ENCODE measurements at places on chromosomes 12 and 14.
A peak's percentile ranks its signal among the peaks of the same experiment; 100 is the strongest.

DNA sequence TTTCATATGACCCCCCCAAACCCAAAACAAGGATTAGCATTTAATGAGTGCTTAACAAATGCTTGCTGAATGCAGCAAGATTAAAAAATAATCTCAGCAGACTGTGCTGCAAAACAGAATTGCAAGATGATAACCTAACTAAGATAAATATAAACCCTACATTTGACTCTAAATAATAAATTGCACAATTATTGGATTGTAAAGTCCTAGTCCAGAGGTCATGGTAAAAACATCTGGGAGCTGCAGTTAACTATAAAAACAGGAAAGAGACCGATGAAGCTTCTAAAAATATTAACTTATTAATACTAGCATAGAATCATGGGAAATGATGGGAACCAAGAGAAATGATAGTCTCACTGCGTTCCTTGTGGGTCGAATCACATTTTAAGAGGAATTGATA is 37.2 kb downstream of the TSHR start:
- no peaks in the 10 kb centered on the region for H3K4me1 ChIP-seq
- H3K4me3 ChIP-seq: no peak overlapping the region
- no peaks in the 10 kb centered on the region for H3K36me3 ChIP-seq
- H3K27ac ChIP-seq: no peak overlapping the region
- H3K27me3 ChIP-seq: peaks cover 4% of the 10 kb centered on the region

DNA sequence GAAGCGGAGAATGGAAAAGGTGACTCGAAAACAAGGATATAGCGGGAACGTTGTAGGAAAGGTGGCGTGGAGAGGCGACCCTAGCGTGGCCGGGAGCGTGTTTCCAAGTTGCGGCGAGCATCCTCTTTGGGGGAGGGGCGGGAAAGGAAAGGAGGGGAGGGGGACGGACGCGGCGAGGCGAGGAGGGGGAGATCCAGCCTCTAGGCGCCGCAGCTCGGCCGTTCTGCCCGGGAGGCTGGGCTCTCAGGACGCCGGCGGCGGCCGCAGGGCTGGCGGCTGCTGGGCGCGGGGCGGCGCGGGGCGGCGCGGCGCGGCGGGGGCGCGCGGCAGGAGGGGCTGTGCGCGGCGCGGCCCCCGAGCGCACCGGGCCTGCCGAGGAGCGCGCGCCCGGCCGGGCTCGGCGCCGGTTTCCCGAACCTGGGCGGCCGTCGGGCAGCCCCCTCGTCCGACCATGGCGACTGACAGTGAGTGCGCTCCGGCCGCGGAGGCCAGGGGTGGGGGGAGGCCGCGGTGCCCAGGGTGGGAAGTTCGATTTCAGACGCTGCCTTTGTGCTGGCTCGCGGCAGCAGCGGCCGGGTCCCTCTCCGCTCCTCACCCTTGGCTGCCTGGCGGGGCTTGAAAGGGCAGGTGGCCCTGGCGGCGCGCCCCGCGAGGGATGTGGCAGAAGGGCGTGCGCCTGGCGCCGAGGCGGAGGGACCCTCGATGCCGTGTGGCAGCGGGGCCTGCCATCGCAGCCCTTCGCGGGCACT is 50.3 kb downstream of the SNAPC1 start:
- H3K4me1 ChIP-seq: peaks cover 9% of the 10 kb centered on the region
- peaks cover 51% of the 10 kb centered on the region for H3K27me3 ChIP-seq
- peak within 1 kb of the TSS; percentile 90 for H3K4me3 ChIP-seq
- DNase-seq: peak; percentile 31

GRCh38 chr12:83664650-83665049 is 977.9 kb downstream of the TMTC2 start:
- H3K27ac ChIP-seq: no peak overlapping the region
- H3K27me3 ChIP-seq: no peaks in the 10 kb centered on the region
- H3K4me1 ChIP-seq: no peaks in the 10 kb centered on the region
- DNase-seq: no peak
- H3K4me3 ChIP-seq: no peak overlapping the region

GRCh38 chr12:97476255-97476654 is 13.7 kb downstream of the RMST start:
- DNase-seq: no peak
- H3K4me3 ChIP-seq: no peak overlapping the region
- no peak overlapping the region for H3K27ac ChIP-seq
- H3K36me3 ChIP-seq: peaks cover 10% of the 10 kb centered on the region

GRCh38 chr12:12985817-12986408 is 14.2 kb downstream of the HEBP1 start:
- H3K27ac ChIP-seq: no peak overlapping the region
- H3K36me3 ChIP-seq: peaks cover 3% of the 10 kb centered on the region
- H3K4me3 ChIP-seq: no peak overlapping the region
- H3K4me1 ChIP-seq: peaks cover 6% of the 10 kb centered on the region

GRCh38 chr14:96565811-96566210 is 63.6 kb downstream of the PAPOLA start:
- peaks cover 9% of the 10 kb centered on the region for H3K36me3 ChIP-seq
- no peak for DNase-seq
- no peak overlapping the region for H3K4me3 ChIP-seq
- no peaks in the 10 kb centered on the region for H3K4me1 ChIP-seq
- no peak overlapping the region for H3K27ac ChIP-seq

DNA sequence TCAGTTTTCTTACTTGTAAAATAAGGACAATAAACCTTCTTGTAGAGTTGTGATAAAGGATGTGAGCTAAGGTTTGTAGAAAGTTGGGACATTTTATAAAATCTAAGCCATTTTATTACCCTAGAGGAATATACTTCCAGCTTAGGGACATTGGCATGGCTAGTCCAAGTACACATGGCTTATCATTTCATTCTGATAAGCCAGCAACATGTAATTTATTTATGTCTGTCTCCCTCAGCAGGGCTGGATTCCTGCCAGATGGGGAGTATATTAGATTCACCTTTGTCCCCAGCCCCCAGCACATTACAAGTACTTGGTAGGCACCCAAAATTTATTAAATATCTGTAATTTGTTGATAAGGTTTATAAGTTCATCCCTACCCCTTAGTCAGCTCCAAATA is 6.3 kb upstream of the ATG14 start:
- peaks cover 43% of the 10 kb centered on the region for H3K27me3 ChIP-seq
- H3K4me1 ChIP-seq: peaks cover 5% of the 10 kb centered on the region
- no peak overlapping the region for H3K4me3 ChIP-seq
- H3K36me3 ChIP-seq: no peaks in the 10 kb centered on the region

DNA sequence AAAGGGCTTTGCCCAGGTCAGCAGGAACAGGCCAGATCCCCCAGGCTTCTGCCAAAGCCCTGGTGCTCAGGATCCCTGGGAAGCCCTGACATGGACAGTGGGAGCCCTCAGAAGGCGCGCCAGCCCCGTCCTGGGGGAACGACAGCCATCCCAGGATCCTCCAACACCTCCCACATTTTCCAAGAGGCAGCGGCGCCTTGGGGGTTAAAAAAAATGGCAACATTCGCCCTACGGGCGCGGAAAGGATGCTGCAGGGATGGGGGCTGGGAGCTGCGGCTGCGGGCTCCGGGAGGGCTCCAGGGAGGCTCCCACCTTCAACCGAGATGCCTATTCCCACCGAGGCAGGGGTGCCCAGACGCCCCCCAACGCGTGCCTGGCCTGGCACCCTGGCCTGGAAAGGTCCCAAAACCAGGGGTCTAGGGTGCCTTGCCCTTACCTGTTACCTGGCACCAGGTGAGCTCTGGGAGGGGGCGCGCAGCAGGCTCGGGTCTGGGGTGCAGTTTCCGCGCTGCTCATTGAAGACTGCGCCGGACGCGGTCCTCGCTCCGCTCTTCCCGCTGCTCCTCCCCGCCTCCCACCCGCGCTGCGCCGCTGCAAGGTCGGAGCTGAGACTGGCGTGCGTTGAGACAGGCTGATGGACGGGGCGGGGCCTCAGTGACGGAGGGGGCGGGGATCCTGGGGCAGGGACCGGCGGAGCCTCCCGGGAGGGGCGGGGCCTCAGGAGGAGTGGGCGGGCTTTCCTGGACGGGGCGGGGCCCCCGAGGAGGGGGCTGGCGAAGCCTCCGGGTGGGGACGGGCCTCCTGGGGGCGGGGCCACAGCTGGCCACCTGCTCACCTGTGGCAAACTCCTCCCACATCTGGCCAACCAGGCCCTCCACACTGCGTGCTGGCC is at the start of gene ABCB9:
Gene ABCB9, minus strand, starts transcription at position 613 of the 892 bp plus-strand sequence. CDS start 6,228 bp downstream, outside the sequence.
- H3K27ac ChIP-seq: no peak within 1 kb of the TSS
- peak within 1 kb of the TSS; percentile 78 for H3K4me3 ChIP-seq
- no peaks in the 10 kb centered on the region for H3K36me3 ChIP-seq
- peaks cover 6% of the 10 kb centered on the region for H3K4me1 ChIP-seq
- DNase-seq: peak; percentile 90
- no peaks in the 10 kb centered on the region for H3K27me3 ChIP-seq

- H3K27me3 ChIP-seq: no peaks in the 10 kb centered on the region
- no peak overlapping the region for H3K27ac ChIP-seq
- peaks cover 18% of the 10 kb centered on the region for H3K4me1 ChIP-seq
- DNase-seq: no peak
- H3K4me3 ChIP-seq: no peak overlapping the region
- no peaks in the 10 kb centered on the region for H3K36me3 ChIP-seq
Measured at GRCh38 chr12:130988751-130989150, 35.0 kb downstream of the ADGRD1 start.

DNA sequence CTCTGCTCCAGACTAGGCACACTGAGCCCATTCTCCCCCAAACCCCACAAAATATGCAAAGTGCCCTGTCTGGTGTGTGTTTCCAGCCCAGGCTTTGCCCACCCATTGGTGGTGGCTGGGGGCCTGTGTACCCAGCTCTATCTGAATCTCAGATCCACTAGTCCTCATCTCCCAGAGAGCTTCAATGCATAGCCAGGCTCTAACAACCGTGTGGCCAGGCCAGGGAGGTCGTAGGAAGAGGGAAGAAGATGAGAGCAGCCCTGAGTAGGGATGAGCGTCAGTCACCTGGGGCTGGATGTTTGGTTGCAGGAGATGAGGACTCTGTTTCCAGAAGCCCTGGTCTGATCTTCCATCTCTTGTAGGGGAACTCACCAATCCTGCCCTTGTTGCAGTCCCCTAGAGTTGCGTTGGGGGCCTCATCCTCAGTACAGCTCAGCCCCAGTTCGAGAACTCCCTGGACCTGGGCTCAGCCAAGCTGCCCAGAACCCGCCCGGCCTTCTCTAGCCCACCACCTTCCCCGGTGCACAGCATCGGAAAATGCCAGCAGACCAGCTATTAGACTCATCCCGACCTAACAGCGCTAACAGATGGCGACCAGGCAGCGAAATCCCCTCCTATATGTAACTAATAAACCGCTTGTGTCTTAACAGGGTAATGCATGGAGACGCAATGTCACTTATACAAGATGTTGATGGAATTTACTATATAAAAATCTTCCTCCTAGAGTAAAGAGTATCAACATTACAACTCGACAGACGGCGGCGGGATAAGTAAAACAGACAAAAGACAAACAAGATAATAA is 3.2 kb upstream of the LHX5 start:
- no peaks in the 10 kb centered on the region for H3K36me3 ChIP-seq
- H3K4me1 ChIP-seq: no peaks in the 10 kb centered on the region
- H3K4me3 ChIP-seq: no peak overlapping the region
- no peak for DNase-seq
- no peak overlapping the region for H3K27ac ChIP-seq

DNA sequence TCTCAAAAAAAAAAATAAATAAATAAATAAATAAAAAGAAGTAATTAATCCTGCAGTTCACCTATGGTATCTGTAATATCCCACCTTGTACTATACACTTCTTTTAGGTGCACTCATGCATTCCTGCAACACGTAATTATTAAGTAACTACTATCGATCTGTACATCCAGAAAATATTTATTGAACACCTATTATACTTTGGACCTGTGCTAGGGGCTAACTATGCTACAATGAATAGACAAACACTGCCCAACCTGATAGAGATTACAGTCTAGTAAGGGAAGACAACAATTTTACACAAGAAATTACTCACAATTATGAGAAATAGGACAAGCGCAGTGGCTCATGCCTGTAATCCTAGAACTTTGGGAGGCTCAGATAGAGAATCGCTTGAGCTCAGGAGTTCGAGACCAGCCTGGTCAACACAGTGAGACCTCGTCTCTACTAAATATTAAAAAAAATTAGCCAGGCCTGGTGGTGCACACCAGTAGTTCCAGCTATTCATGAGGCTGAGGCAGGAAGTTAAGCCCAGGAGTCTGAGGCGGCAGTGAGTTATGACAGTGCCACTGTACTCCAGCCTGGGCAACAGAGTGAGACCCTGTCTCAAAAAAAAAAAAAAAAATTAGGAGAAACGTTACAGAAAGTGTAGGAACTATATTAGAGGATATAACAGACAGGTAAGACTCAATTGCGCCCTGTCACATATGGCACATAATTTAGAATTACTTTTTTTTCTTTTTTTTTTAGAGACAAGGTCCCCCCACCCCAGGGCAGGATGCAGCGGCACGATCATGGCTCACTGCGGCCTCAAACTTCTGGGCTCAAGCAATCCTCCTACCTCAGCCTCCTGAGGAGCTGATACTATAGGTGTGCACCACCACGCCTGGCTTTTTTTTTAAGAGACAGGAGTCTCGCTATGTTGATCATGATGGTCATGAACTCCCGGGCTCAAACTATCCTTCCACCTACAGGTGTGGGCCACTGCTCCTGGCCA is 1.2 kb downstream of the NRDE2 start:
- peaks cover 19% of the 10 kb centered on the region for H3K4me1 ChIP-seq
- no peak for DNase-seq
- peaks cover 3% of the 10 kb centered on the region for H3K36me3 ChIP-seq
- peaks cover 29% of the 10 kb centered on the region for H3K27me3 ChIP-seq
- H3K27ac ChIP-seq: peak overlapping the region; percentile 99
- peak overlapping the region; percentile 94 for H3K4me3 ChIP-seq

DNA sequence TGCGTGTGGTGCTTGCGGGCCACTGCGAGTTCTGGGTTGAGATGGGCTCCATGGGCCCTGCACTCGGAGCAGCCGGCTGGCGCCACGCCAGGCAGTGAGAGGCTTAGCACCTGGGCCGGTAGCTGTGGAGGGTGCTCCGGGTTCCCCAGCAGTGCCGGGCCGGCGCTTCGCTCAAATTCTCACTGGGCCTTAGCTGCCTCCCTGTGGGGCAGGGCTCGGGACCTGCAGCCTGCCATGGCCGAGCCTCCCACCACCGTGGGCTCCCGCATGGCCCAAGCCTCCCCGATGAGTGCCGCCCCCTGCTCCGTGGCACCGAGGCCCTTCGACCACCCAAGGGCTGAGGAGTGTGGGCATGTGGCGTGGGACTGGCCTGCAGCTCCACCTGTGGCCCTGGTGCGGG is 375.7 kb downstream of the NELL2 start:
- H3K36me3 ChIP-seq: peaks cover 7% of the 10 kb centered on the region
- no peak overlapping the region for H3K4me3 ChIP-seq
- no peak for DNase-seq
- H3K4me1 ChIP-seq: no peaks in the 10 kb centered on the region
- no peak overlapping the region for H3K27ac ChIP-seq
- no peaks in the 10 kb centered on the region for H3K27me3 ChIP-seq

DNA sequence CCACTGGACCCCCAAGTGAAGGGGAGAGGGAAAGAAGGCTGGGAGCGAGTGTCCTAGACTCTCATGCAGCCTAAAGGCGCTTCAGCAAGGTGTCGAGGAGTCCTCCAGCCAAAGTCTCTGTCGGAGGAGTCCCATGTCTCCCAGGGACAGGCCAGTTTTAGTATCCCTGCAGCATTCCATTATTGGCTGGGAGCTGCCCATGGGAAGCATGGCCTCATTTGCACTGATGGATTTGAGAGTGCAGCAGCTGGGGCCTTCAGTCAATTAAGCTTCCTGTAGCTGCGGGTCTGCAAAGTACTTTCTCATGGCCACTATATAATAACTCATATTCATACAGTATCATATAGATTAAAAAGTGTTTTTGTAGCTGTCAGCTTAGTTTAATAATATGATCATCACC is 12.4 kb upstream of the RPH3A start:
- H3K4me1 ChIP-seq: peaks cover 12% of the 10 kb centered on the region
- no peak overlapping the region for H3K27ac ChIP-seq
- peaks cover 47% of the 10 kb centered on the region for H3K27me3 ChIP-seq
- no peak overlapping the region for H3K4me3 ChIP-seq
- no peak for DNase-seq
- no peaks in the 10 kb centered on the region for H3K36me3 ChIP-seq

All from neural crest cell (in vitro differentiated cells).